ENCODE measurements at places on chromosomes 7 and 10. TPM values are rescaled to one million over a fixed set of nuclear protein-coding genes. Genes with fewer than 3 reads are reported as not detected.

DNA sequence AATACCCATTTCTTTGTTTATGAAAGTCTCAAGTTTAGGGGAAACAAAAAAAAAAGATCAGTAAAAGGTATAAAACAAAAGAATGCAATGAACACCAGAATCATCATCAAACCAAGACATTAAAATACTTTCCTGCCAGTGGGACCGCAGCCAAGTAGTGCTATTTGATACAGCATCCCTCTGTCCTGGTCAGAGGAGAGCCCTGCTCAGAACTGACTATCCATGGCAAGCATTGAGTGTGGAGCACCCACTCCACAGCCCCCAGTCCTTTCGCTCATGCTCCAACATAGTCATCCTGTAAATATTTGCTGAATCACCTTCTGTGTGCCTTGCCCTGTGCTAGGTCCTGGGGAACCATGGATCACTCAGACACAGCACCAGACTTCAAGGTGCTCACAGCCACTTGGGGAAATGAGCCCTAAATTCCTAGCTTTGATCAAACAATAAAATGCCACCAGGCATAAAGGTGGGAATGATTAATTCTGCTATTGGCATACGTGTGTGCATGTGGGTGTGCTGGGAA is 213.6 kb upstream of the TBX20 start:
- DNase-seq: peak; percentile 4

- no peak for DNase-seq
Measured at GRCh38 chr10:16049782-16050181, 189.5 kb upstream of the MINDY3 start.

- DNase-seq: no peak
Measured at GRCh38 chr7:2403718-2404648, 572 bp downstream of the CHST12 start.

DNA sequence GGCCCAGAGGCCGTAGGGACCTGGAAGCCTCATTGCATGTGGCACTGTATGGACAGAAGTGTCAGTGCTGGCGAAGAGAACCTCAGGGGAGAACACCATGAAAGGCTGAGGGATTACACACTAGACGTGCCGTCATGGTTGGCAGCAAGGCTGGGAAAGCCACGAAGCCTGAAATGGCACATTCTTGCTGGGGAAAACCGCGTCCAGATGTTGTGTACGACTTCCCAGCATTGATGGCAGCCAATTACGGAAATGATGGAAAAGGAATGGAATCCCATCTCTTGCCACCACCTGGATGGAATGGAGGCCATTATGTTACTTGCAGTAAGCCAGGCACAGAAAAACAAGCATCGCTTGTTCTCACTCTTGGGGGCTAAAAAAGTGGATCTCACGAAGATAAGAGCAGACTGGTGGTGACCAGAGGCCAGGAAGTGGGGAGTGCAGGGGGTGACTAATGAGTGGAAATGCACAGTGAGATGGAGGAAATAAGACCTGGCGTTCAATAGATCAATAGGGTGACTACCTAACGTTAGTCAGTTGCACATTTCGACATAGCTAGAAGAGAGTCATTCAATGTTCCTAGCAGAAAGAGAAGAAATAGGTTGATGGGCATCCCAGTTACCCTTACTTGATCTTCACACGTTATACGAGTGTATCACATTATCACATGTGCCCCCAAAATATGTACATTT is 14.6 kb upstream of the PWWP2B start:
- no peak for DNase-seq

The CCT6A gene
- total RNA-seq: 257 TPM

The FOXP2 gene
- 2.5 TPM for total RNA-seq

DNA sequence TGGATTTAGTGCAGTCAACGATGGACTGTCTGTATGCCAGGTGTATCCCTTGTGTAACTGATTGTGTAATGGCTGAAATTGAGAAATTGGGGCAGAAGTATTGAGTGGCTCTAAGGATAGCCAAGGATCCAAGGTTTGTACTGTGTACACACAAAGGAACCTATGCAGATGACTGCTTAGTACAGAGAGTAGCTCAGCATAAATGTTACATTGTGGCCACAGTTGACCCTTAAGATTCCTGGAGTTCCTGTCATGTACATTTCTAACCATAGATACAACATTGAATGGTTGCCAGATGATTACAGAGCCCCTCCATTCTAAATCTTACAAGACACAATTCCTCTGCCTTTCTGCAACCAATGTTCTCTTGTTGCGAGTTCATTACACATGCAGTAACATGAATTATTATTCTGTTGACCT is 25.3 kb downstream of the CCDC126 start:
- DNase-seq: no peak

DNA sequence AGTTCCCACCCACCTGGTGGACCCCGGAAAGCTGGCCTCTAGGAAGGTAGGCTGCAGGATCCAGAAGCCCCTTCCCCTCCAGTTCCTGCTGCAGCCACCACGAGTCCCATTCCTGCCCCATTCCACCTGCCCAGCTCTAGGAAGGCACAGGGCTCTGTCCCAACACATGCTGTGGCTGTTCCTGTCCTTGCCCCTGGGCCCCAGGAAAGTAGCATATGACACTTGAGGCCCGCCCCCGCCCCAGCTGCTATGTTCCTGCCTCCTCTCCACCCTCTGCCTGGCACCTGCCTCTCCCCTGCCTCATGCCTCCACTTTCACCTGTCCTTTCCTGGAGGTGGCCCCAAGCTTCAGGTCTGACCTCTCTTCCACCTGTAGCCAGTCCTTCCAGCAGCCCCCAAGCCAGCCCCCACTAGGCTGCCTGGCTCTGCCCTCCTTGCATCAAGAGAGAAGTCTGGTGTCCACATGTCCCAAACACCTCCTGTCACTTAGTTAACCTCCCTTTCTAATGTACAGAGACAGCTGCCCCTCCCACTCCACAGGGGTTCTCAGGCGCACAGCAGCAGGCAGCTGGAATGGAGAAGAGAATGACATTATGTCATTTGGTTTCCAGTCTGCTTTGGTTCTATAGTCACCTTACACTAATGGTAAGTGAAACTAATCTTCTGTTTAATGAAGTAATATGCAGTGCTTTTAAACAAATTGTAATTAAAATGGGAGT is 22.7 kb downstream of the YKT6 start:
- DNase-seq: no peak

- no peak for DNase-seq
Measured at GRCh38 chr10:71797533-71798307, 24.4 kb upstream of the VSIR start.

DNA sequence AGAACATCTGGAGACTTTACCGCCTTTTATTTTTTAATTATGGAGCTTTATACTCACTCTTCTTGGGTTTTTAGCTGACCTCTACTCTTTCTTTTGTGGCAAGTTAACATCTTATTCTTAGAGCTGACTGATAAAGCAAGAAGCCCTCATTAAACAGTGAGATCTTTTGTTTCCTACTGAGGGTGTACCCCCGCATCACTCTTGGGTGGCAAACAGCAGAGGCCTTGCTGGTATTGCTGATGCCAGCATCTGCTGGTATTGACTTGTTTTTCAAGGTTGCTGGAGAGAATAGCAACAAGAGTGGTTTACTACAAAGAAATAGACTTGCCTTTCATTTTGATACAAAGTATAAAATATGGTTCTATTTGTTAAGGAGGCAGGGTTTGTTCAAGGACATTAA is 154.7 kb downstream of the ARID5B start:
- no peak for DNase-seq

The LEP gene
- total RNA-seq: not detected

- DNase-seq: no peak
Measured at GRCh38 chr7:135713836-135714470, 14.0 kb downstream of the SLC13A4 start.

- DNase-seq: no peak
Measured at GRCh38 chr7:83976302-83976701, 218.3 kb downstream of the SEMA3A start.

DNA sequence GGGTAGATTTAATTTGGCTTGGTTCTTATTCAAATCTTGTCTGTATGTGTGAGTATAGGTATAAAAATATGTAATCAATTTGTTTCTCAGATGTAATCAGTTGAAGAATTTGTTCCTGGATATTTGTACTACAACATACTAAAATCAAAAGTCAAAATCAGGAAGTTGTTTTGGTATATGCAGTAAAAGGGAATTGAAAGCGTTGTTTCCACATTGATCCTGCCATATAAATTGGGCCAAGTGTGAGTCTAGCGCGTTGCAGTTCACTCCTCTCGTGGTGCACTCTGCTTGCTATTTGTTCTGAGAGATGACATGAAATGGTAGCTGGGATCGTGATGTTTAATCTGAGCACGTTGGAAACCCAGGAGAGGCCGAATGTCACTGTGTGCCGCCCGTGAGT is 55.9 kb downstream of the SHH start:
- DNase-seq: no peak

DNA sequence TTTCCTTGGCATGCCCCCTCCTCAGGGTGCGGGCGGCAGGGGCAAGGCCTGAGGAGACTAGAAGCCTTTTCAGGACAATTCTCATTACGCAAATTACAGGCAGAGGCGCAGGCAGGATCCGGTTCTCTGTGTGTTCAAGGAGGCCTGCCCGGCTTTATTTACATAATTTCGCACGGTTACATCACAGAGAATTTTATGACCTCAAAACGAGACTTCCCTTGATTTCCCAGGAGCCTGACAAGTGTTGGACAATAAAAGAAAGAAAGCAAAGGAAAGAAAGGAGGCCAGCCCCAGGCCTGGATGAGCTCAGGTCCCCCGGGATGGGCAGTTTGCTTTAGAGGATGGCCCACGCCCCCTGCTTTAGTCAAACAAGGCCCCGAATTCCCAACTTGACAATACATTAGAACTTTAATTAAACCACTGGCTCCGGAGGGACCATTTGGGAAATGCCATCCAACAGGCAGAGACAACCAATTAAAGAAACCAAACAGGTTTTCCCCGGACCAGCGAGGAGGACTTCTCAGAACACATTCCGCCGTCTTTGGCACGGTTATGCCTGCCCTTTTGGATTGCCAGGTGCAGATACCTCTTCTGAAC is 2.9 kb downstream of the MNX1 start:
- no peak for DNase-seq

- DNase-seq: no peak
Measured at GRCh38 chr7:69147631-69148030, 450.6 kb upstream of the AUTS2 start.

DNA sequence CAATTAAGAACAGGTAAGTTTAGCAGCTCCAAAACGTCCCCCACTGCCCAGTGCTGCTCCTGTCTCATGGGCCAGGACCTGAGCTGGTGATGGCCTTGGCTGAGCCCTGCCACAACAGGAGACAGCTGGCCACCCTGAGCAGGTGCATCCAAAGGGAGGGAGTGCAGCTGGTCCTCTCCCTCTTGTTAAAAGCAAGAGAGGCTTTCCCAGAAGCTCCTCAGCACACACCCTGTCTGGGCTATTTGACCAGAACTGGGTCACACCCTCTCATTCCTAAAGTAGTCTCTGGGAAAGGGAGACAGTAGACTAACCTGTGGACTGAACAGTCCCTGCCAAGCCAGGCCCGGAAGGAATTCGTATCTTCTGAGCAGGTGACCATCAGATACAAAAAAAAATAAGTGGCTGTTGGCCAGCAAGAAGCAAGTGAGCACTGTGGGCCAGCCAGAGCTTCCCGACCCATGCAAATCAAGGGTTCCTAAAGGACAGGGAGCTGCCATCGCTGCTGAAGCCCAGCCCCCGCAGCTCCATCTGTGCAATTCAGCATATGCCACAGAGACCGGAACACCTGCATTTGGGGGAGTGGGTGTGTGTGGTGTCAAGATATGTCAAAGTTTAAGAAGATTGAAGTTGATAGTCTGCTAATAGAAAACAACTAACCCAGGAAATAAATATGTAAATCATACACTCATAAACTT is 2.1 kb upstream of the TMEM72 start:
- DNase-seq: no peak

DNA sequence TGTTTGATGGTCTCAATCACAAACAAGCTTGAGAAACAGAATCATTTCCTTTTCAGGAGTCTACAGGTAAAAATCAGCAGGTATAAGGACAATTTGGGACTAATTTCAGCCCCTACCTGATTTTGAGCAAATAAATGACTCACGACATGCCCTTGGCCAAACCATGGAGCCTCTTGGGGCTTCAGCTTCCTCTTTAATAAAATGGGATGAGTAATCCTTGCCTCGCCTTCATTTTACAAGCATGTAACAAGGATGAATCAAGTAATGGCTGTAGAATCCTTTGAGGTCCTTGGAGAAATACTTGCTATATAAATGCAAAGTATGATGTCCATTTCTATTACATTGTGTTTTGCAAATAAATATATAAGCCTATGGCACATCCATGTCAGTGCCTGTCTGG is 212.8 kb upstream of the PODXL start:
- DNase-seq: peak; percentile 6

GRCh38 chr10:30756151-30756550 is 126.6 kb upstream of the LYZL2 start:
- no peak for DNase-seq

GRCh38 chr10:68561865-68562649 is 1.9 kb downstream of the TET1 start:
- DNase-seq: no peak

DNA sequence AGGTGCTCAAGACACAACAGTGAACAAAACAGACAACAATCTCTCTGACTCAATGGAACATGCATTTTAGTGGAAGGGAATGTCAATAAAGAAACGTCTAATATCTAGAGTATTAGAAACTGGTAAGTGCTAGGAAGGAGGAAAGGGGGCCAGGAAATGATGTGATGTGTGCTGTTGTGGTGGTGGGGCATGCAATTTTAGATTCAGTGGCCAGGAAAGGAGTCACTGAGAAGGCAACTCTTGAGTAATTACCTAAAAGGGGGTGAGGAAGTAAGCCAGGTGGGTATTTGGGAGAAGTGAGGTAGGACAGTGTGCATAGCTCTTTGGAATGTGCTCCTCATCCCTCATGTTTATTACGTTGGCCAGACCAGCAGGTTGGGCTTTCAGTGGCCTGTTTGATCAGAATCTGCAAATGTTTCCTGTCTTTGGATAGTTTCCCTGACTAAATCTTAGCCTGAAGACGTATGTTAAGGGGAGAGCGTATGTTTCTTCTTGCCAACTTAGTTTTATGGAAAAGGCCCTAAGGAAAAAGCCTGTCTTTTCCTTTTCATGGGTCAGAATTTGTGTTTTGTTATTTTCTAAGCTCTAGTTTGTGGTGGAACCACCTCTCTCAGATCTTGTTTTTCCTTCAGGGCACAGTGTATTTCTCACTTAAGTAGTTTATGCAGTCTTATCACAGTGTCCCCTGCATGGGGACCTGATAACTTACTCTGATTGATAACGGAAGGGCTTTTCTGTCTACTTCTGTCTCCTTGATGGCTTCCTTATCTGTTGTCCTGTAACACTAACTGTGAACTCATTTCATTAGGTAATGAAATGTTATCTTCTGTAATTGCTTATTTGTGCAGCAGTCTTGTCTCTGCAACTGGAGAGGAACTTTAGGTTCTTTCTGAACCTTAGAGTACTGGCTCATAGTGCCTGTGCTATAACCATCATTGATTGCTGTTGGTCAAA is 203.7 kb downstream of the AUTS2 start:
- DNase-seq: no peak

DNA sequence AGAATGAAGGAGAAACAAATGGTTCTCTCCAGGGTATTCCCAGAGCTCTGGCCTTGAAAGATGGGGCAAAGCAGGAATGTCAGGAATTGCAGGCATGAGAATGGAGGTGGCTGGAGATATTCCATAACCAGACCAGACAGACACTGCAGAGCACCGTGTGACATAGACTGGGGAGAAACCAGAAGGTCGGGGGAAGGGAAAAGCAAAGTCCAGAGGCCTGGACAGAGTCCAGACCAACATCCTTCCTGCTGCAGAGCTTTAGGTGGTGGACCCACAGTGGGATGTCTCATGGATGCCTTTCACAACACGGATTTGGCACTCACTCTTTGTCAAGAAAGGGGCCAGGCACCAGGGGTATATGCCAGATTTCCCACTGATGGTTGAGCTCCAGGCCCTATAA is 177.2 kb upstream of the INHBA start:
- no peak for DNase-seq

- no peak for DNase-seq
Measured at GRCh38 chr10:24804956-24805355, 81.3 kb upstream of the ARHGAP21 start.

The AASS gene
- total RNA-seq: 5.1 TPM

The PON1 gene
- 0.20 TPM for total RNA-seq
